Stimulated activated CD4-positive, alpha-beta T cell treated with anti-CD3 and anti-CD28 coated beads, Interleukin-1b, Interleukin-23, amount 100 ng/mL, for 1 hour (primary cell): ENCODE measurements at places on chromosomes 16 and 17.

- DNase-seq: no peak
These were observed 70.0 kb downstream of the PGS1 start for GRCh38 chr17:78448356-78448993.

DNA sequence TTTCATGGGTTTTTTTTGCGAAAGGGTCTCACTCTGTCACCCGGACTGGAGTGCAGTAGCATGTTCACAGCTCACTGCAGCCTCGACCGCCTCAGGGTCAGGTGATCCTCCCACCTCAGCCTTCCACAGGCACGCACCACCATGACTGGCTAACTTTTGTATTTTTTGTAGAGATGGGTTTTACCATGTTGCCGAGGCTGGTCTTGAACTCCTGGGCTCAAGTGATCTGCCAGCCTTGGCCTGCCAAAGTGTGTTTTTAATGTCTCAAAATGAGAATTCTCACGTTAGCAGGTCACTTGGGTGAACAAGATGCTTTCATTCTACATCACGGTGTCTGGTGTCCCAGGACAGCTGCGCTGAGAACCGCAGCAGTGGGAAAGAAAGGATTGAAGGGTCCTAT lies 3.2 kb downstream of the FBXO31 start:
- DNase-seq: no peak

DNA sequence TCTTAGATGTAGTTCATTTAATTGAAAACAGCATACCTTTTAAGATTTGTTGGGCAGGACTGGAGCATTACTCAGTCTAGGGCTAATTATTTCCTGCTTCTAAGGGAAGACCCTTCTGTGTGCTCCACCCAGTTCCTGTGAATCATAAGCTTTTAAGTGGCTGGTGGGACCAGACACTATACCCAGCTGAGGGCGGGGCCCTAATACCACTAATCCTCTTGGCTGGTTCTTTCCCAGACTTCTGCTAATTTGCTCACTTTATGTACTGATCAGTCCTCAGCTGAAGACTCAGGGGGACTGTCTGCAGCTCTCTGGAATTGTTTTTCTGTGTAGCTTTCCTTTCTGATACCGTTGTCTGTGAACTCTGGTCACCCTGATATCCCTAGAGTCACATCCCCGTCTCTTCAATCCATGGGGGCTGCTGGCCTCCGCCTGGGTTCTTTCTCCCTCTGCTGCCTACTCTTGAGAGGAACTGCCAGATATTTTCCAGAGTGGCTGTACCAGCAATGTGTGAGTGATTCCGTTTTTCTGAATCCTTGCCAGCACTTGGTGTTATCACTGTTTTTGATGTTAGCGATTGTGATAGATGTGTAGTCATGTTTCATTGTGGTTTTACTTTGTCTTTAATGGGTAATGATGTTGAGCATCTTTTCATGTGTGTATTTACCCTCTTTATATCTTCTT lies 35.1 kb downstream of the MFSD11 start:
- peak; percentile 15 for DNase-seq

- no peak for DNase-seq
These were observed 2.0 kb upstream of the TNFRSF13B start for GRCh38 chr17:16973760-16974540.

GRCh38 chr16:65323655-65324237 lies 201.9 kb upstream of the CDH11 start:
- DNase-seq: no peak

- no peak for DNase-seq
These were observed 31.0 kb downstream of the PMM2 start for GRCh38 chr16:8828541-8829165.

- no peak for DNase-seq
These were observed 3.8 kb upstream of the SNX20 start for GRCh38 chr16:50684823-50685461.

DNA sequence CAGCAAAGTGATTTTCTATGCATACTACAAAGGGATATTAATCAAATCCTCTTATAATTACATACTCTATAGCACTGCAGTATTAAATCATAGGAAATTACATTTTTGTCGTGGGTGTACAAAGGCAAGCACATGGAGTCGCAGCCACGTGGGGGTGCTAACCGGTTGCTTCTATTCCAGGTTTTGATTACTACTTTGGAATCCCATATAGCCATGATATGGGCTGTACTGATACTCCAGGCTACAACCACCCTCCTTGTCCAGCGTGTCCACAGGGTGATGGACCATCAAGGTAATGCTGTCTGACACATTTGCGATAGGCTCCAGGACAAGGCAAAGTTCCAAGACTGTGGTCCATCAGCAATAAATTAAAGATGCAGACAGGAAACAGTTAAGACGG lies 60.1 kb downstream of the ARSG start:
- DNase-seq: no peak

- no peak for DNase-seq
These were observed 9.8 kb upstream of the NR1D1 start for GRCh38 chr17:40110026-40110845.

GRCh38 chr17:8277317-8277716 lies 11.2 kb upstream of the RANGRF start:
- DNase-seq: no peak

GRCh38 chr17:19541445-19541844 lies 7.8 kb downstream of the SLC47A1 start:
- no peak for DNase-seq

- no peak for DNase-seq
These were observed 20.2 kb upstream of the GSE1 start for GRCh38 chr16:85592700-85593493.

- DNase-seq: no peak
These were observed 236.3 kb upstream of the N4BP1 start for GRCh38 chr16:48846277-48846676.

GRCh38 chr16:4537376-4538343 lies 913 bp downstream of the CDIP1 start:
- DNase-seq: no peak

DNA sequence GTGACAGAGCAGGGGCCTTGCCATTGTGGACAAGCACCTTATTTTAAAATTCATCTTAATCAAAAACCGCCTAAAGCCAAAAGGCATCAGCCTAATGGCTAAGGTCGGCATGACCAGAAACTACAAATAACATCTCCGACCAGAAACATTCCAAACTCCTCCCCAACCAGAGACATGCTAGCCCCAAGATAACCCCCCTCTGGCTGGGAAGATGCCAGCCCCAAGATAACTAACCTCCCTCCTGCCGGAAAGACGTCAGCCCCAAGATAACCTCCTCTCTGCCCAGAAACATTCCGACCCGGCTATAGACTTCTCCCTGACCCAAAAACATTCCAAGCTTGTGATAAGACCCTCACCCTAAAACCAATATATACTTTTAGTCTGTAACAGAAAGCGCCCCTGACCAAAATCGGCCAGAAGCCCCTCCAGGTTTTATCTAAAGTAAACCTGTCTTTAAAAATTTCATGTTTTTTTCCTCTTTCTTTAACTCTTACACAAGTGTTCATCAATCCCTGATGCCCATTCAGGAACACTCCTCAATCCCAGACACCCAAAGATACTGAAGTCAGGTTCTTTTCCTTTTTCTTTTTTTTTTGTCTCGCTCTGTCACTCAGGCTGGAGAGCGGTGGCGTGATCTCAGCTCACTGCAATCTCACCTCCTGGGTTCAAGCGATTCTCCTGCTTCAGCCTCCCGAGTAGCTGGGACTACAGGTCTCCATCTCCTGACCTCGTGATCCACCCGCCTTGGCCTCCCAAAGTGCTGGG lies 32.7 kb downstream of the TLE7 start:
- DNase-seq: no peak

GRCh38 chr17:50426814-50427787 lies 1.1 kb downstream of the ACSF2 start:
- DNase-seq: no peak

GRCh38 chr16:85573696-85574641 lies 39.2 kb upstream of the GSE1 start:
- no peak for DNase-seq

- DNase-seq: no peak
These were observed 159.8 kb downstream of the COPRS start for GRCh38 chr17:31699281-31699680.

DNA sequence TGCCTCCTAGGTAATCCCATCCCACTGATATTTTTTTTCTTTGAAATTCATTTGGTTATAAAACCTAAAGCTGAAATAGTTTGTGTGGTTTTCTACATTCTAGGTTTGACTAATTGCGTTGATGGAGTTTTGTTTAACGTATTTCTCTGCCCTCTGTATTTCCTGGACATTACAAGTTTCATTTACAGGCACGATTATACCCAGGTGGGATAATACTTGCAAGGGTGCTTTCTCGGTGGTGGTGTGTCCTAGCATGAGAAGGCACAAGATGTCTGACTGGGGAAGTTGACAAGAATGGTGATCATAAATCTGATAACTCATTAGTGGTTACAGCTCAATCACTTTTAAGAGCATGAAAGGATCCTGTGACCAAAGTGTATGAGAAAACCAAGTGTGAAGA lies 45.0 kb downstream of the DYNLRB2 start:
- no peak for DNase-seq

DNA sequence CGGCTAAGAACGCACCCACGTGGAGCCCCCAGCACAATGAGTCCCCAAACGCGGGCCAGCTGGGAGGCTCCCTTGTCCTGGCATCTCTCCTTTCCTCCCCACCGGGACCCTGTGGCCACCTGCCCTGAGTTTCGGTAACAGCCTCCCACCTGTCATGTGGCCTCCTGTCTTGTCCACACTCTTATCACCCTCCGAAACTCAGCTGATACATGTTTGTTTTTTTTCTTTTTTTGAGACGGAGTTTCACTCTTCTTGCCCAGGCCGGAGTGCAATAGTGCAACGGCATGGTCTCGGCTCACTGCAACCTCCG lies 105.7 kb upstream of the CREBBP start:
- no peak for DNase-seq

DNA sequence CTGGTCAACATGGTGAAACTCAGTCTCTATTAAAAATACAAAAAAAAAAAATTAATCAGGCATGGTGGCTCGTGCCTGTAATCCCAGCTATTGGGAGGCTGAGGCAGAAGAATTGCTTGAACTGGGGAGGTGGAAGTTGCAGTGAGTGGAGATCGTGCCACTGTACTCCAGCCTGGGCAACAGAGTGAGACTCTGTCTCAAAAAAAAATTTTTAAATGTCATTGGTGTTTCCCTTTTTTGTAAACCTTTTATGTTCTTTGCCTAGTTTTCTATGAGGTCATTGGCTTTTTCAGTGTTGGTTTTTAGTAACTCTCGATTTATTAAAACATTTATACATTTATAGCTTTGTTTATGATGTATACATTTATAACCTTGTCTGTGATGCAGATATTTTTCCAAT lies 18.2 kb downstream of the NLRC5 start:
- DNase-seq: no peak

GRCh38 chr17:21127509-21128077 lies 829 bp downstream of the DHRS7B start:
- no peak for DNase-seq

DNA sequence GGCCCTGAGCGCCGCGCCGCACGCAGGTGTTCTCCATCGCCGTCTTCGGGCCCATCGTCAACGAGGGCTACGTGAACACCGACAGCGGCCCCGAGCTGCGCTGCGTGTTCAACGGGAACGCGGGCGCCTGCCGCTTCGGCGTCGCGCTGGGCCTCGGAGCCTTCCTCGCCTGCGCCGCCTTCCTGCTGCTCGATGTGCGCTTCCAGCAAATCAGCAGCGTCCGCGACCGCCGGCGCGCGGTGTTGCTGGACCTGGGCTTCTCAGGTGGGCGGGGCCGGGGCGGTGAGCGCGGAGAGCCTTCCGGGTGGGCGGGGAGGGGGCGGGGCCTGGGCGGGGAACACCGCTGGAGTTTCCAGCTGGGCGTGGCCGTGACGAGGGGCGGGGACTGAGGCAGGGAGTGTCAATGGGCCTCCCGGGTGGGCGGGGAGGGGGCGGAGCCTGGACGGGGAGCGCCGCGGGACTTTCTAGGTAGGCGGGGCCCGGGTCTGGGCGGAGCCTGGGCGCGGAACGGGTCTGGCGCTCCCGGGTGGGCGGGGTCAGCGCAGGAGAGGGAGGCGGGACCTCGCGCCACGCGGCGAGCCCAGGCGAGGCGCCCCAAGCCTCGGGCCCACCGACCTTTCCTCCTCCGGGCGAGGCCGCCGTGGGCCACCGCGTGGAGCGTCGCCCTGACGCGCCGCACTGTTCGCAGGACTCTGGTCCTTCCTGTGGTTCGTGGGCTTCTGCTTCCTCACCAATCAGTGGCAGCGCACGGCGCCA lies 2.4 kb downstream of the SYNGR3 start:
- peak; percentile 99 for DNase-seq

DNA sequence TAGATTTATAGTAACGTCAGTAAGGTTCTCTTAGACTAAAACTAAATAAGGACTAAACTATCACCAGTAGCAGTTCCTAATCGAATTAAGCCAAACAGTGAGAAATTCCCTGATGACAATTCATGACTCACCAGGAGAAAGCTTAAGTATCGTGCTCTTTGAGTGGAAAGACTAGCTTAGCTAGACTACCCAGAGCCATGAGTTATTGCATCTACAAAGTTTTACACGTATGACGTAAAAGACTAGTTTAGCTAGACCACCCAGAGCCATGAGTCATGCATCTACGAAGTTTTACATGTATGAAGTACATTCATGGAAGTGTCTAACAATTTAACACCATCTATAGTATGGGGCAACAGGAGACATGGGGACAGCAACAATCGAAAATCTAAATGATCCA lies 36.6 kb downstream of the UBE2G1 start:
- DNase-seq: no peak

DNA sequence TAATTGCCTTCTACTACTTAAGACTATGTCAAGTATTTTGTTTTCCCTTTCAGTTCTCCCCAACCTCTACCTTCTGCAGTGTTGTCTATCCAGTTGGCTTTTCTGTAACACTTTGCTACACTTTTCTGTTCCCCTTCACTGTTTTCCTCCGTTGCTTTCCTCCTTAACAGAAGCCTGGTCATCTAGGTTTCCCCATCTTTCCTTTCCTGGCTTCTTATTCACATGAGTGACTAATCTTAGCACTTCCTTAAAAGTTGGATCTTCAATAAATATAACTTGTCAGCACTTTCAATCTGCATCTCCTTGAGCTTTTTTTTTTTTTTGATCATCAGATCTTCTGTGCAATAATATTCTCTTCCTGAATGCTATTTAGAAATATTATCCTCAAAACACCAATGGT lies 2.8 kb upstream of the SLFN11 start:
- no peak for DNase-seq

DNA sequence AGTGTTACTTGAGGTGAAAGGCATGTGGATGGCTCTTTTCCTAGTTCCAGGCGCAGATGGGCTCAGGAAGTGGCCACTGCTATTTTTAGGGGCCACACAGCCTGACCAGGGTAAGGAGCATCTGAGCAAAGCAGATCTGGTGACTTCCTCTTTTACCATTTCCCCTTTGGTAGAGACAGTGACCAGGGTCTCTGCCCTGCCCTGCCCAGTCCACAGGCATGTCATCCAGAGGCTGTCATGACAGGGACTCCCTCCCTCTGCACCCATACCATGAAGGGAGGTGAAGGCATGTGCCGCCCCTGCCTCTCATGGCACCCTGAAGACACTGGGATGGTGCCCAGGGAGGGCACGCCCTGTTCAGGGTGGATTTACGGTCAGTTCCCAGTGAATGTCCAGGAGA lies 2.2 kb downstream of the PLA2G15 start:
- DNase-seq: no peak
